ENCODE measurements at places on chromosomes 6 and 20.

- DNase-seq: peak; percentile 77
These were observed 213.6 kb upstream of the DTNBP1 start for GRCh38 chr6:15876406-15876805.

DNA sequence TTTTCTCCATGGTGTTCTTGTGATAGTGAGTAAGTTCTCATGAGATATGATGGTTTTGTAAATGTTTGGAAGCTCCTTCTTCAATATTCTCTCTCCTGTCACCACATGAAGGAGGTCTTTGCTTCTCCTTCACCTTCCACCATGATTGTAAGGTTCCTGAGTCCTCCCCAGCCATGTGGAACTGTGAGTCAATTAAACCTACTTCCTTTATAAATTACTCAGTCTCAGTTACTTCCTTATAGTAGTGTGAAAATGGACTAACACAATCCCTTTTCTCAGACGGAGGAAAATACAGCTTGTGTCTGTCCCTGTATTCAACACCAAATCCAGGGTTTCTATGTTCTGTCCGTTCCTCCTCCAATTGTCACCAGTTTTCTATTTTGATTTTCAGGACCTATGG, 181.0 kb downstream of the ALDH8A1 start:
- DNase-seq: no peak

GRCh38 chr20:33859157-33859695, 48.1 kb downstream of the CHMP4B start:
- DNase-seq: no peak

- no peak for DNase-seq
These were observed 71.0 kb upstream of the RALGAPA2 start for GRCh38 chr20:20783450-20783849.

- DNase-seq: no peak
These were observed 9.3 kb downstream of the COX7A2 start for GRCh38 chr6:75234126-75234865.

GRCh38 chr20:23178806-23179205, 92.7 kb upstream of the CD93 start:
- DNase-seq: no peak

GRCh38 chr6:51805517-51805916, 281.9 kb downstream of the PKHD1 start:
- no peak for DNase-seq

DNA sequence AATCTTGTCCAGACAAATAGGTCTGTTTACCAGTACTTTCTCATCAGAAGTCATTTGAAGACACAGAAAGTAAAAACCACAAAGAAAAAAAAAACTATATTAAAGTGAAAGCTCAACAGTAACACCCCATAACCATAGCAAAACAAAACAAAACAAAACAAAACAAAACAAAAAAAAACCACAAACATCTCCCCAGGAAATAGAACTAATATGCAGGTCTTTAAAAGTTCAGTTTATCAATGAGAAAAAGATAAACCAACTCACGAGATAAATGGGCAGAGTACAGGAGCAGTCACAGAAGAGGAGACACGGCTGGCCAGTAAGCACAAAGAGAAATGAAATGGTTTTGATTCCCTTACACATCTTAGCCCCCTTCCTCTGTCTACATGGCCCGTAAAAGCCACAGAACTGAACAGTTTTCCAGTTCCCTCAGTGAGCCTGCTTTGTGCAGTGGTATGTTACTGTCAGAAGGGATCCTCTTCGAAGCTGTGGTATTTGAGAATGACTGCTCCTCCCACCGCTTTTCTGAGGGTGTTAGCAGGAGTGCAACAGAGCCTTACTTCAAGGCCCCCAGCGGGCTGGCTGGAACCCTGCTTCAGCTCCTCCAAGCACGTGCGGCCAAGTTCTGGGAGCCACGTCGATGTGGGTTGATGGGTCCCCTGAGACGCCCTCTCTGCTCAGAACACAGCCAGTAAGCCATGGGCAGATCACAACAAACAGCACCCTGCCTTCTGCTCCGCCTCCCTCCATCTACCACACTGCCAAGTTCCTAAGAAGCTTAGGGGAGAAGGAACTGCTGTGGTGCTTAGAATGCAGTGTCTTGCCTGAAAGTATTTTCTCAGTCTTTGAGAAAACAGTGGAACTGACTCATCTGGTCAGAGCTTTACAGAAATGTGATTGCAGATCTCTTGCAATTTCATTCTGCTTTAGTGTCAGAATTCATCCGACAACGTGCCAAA, 14.0 kb downstream of the UST start:
- DNase-seq: peak; percentile 86

DNA sequence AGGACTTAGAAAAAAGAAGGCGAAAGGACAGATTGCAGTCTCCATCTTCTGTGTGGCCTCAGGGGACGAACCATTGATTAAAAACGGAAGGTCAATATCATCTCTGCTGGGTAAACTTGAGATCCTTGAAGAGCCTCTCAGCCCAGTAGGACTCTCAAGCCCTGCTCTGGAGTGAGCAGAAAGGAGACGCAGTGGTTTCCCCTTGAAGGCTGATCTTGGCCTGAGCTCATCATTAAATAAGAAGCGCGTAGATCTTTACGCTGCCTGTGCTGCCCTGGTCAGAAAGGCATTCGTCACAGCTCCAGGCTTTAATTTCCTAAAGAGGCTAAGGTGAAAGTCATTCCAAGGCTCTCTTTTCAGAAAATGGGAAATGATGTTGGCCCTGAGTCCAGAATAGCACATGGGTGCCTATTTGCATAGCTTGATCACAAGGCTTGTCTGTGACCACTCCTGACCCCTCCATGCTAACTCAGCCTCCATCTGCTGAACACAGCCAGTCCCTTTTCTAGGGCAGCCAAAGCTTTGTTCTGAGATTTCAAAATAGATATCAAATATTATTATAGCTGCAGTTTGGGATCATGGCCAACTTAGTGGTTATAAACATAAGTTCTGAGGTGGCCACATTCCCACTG, 29.3 kb upstream of the XRN2 start:
- no peak for DNase-seq

- no peak for DNase-seq
These were observed 1.8 kb downstream of the SNRPB start for GRCh38 chr20:2468581-2469407.

- DNase-seq: no peak
These were observed 129.5 kb downstream of the FOXC1 start for GRCh38 chr6:1739220-1739619.

DNA sequence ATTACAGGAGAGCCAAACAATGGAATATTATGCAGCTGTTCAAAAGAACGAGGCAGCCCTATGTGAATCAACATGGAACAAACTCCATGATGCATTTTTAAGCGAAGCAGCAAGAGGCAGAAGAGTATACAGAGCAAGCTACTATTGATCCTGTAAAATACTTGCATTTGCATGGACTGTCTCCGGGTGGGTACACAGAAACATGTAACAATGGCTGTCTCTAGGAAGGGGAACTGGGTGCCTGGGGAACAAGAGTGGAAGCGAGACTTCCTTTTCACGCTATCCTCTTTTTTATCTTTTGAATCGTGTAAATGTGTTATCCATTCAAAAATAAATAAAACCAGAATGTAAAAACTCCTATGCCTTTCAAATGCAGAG, 93.3 kb upstream of the SIRPA start:
- no peak for DNase-seq

GRCh38 chr6:168817558-168818159, 376.7 kb downstream of the SMOC2 start:
- no peak for DNase-seq

DNA sequence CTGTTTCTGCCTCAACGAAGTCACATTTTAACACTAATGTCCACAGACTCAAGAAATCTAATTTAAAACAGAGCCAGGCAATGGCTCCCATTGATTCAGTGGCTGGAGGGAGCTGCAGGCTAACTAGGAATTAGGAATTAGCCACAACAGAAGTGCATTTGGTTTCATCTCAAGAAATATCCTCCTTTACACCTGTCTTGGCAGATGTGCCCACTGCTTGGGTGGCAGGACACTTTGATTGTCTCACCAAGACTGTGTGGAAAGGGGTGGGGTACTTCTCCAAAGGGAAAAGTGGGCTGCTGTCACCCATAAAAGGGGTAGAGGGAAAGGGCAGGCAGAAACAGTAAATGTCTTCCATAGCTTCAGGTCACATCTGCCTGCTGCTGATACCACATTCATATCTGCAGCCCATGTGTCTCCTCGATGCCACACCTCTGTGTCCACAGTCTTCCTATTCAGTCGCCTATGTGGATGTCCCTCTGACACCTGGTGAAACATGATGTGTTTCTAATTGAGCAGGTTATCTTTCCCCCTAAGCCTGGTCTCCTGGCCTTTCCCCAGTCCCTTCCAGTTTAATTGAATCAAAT, 10.9 kb upstream of the OSER1 start:
- no peak for DNase-seq

- no peak for DNase-seq
These were observed 106.1 kb upstream of the TMEM170B start for GRCh38 chr6:11431455-11431937.

DNA sequence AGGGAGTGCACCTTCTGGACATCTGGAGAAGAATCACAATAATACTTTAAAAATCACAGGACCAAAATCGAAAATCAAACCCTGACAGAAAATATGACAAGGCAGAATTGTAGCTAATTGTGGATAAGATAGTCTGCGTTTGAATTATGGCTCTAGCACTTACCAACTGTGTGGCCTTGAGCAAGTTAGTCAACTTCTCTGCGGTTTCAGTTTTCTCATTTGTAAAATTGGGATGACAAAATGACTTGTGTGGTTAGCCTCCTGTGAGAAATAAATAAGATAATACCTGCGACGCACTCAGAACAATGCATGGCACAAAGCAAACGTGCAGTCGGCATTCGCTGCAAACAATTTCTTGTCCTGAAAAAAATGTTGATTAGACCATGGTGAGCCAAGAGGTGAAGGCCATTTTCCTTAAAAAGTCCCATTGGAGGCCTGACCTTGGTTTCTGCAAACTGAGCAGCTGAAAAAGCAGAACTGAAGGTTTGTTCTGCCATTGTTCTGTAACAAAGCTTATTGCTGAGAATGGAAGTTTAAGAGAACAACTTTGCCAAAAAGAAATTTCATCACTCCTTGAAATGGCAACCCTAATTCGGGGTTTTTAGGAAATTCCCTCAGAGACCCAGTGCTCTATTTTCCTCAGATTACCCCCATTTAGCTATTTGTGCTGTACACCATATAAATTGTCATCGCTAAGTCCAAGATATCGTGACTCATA, 266.3 kb downstream of the ERMARD start:
- DNase-seq: no peak

DNA sequence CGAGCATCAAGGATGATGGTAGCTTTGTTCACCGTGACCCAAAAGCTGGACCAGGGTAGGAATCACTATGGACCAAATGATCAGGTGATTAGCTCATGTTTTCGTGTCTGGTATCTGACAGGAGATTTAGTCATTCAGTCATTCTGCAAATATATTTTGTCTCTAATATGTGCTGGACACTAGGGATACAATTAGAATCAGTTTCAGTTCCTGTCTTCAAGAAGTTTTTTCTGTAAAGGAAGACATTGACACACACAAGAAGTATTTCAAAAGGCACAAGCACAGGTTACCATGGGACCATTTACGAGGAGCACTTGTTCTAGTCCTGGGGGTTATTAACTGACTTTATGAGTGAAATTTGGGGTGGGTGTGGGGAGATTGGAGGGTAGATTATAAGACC, 244.9 kb downstream of the HIVEP2 start:
- no peak for DNase-seq

DNA sequence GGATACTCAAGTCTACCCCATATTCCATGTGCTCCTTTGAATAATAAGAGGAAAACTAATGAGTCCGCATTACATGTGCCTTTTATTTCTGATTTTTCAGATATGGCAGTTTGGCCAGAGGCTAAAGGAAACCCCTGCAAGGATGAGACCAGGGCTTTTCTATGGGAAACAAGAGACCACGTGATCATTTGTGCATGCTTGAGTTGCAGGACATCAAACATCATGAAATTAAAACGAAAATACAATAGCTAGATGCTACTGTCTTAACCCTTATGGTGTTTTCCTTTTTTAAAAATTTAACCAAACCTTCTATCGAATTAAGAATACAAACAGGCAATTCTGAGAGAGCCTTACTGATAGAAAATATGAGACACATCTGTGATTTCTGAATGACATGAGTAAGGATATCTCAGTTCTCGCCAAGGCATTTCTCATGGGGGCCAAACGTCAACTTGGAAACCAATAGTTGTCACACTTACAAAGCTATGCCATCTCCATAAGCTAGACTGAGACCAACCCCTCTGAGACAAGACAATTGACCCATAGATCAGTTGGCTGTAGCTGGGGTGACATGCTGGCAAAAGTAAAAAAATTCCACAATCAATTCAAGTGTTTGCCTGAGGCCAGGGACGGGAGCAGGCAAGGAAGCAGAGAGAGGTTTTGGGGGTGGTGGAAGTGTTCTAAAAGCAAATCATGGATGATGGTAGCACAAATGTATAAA, 52.8 kb downstream of the RIPOR2 start:
- no peak for DNase-seq

GRCh38 chr6:139597771-139598755, 223.6 kb upstream of the CITED2 start:
- peak; percentile 97 for DNase-seq
